Naive thymus-derived CD8-positive, alpha-beta T cell (primary cell): ENCODE measurements at places on chromosomes 1 and 21.

DNA sequence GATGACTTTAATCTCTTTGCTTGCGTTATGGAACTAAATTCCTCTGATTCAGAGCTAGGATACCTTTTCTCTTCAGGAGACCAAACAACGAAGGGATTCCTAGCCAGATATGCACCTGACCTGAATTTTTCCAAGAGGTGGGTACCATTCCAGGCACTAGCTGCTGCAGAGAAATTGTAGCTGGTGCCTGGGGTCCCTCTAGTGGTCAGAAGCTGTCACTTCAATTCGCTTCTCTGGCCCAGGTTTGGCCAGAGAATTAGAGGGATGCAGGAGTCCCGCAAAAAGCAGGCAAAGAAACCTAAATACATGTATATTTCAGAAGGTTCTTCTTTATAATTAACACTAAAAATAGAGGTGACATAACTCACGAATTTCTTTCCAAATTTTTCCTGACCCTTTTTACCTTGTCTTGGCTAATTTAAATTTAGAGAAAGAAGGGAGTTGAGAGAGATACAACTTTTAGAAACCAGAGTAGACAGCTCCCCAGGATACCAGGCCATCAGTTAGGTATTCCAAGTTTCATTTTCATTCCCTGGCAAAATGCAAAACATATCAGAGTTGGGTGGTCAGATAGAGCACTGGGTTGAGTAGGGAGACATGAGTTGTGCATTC, 9.6 kb downstream of the ACKR1 start:
- no peak overlapping the region for H3K4me3 ChIP-seq
- peaks cover 25% of the 10 kb centered on the region for H3K27me3 ChIP-seq
- H3K36me3 ChIP-seq: no peaks in the 10 kb centered on the region
- H3K27ac ChIP-seq: no peak overlapping the region
- no peak for DNase-seq
- peaks cover 4% of the 10 kb centered on the region for H3K4me1 ChIP-seq

- peak overlapping the region; percentile 89 for H3K27ac ChIP-seq
- peak overlapping the region; percentile 65 for H3K4me3 ChIP-seq
- H3K36me3 ChIP-seq: peaks cover 6% of the 10 kb centered on the region
These were observed 1.7 kb upstream of the SUMO3 start for GRCh38 chr21:44819283-44820243.

- H3K27me3 ChIP-seq: no peaks in the 10 kb centered on the region
- H3K4me3 ChIP-seq: peak overlapping the region; percentile 94
- H3K36me3 ChIP-seq: peaks cover 13% of the 10 kb centered on the region
These were observed 1.6 kb downstream of the UBASH3A start for GRCh38 chr21:42405064-42406013.

- peak overlapping the region; percentile 86 for H3K4me3 ChIP-seq
- peaks cover 87% of the 10 kb centered on the region for H3K4me1 ChIP-seq
- peaks cover 25% of the 10 kb centered on the region for H3K36me3 ChIP-seq
- H3K27ac ChIP-seq: peak overlapping the region; percentile 90
- DNase-seq: no peak
- no peaks in the 10 kb centered on the region for H3K27me3 ChIP-seq
These were observed 1.4 kb downstream of the SH3BGRL3 start for GRCh38 chr1:26281091-26281958.

DNA sequence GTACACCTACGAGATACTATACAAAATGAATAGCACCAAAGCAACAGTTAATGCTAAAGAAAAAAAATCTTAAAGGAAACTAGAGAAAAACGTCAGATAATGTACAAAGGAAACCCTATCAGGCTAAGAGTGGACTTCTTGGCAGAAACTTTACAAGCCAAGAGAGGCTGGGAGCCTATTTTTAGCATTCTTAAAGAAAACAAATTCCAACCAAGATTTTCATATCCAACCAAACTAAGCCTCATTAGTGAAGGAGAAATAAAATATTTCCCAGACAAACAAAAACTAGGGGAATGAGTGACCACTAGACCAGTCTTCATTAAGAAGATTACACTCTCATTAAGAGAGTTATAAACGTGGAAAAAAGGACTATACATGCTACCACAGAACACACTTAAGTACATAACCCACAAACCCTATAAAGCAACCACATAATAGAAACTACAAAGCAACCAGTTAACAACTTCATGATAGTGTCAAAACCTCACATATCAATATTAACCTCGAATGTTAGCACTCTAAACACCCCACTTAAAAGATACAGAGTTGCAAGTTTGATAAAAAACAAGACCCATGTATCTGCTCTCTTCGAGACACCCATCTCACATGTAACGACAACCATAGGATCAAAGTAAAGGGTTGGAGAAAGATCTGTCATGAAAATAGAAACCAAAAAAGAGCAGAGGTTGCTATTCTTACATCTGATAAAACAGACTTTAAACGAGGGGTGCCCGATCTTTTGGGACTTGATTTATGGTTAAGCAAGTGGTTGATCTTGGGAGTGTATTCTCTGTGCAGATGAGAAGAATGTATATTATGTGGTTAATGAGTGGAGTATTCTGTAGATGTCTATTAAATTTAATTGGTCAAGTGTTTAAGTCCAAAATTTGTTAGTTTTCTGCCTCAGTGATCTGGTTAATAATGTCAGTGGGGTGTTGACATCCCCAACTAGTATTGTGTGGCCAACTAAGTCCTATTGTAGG, 1301.4 kb downstream of the PLA2G4A start:
- no peaks in the 10 kb centered on the region for H3K27me3 ChIP-seq
- no peak overlapping the region for H3K4me3 ChIP-seq
- no peaks in the 10 kb centered on the region for H3K36me3 ChIP-seq
- no peak overlapping the region for H3K27ac ChIP-seq
- no peaks in the 10 kb centered on the region for H3K4me1 ChIP-seq
- DNase-seq: no peak

DNA sequence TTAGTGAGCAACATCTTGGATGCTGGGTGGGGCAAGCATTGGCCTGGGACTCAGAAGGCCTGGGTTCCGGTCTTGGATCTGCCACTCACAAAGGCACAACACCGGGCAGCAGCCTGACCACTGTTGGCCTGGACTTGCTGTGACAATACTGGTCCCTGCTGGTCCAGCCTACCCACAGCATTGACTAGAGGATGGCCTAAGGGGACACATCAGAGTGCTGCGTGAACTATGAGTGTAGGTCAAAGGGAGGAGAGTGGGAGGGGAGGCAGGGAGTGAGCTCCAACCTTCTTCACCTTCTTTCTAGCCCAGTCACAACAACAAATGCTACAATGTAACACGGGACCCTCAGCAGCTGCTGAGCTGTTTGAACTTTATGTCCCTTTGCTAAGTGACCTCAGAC, 31.1 kb downstream of the TMEM50A start:
- H3K27me3 ChIP-seq: no peaks in the 10 kb centered on the region
- H3K27ac ChIP-seq: no peak overlapping the region
- DNase-seq: no peak
- no peaks in the 10 kb centered on the region for H3K36me3 ChIP-seq
- H3K4me1 ChIP-seq: no peaks in the 10 kb centered on the region
- no peak overlapping the region for H3K4me3 ChIP-seq

DNA sequence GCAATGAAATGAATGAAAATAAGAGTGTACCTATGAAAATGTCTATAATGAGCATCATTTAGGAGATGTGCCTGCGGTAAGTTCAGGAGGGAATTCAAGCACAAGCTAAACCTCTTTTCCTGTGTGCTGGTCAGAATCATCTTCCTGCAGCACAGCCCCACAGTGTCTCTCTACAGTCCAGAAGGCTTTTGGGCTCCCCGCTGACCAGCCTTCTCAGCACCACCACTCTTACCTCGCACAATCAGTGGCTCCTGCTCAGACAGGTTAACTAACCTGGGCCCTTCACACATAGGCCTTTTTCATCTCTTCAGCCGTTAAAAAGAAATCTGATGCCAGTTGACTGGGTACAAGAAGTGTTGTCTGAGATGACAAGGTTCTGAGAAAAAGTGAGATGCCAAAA, 57.7 kb downstream of the LRRC8C start:
- H3K27me3 ChIP-seq: no peaks in the 10 kb centered on the region
- peaks cover 74% of the 10 kb centered on the region for H3K4me1 ChIP-seq
- peak overlapping the region; percentile 16 for H3K27ac ChIP-seq
- DNase-seq: no peak
- no peak overlapping the region for H3K4me3 ChIP-seq

DNA sequence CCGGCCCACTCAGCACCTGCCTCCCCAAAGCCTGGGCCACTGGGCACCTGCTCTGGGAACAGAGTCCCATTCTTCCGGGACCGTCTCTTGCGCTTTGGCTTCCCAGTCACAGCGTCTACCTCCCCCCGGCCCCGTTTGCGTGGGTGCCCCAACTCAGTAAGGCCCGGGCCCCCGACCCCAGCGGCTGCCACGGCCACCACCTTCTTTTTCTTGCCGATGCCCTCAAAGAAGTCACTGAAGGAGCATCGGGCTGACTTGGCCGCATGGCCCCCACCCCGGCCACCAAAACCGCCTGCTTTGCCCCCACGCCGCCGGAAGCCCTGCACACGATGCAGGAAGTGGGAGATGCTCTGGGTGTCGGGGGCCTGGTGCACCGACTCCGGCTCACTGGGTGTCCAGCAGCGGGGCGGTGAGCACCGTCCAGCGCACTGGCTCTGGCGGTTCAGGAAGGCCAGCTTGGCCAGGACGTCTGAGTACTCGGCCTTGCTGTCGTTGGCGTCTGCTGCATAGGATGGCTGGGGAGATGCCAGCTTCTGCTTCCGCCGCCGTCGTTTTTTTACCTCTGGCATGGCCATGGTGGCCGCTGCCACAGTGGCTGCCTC, 54.0 kb downstream of the AHDC1 start:
- DNase-seq: no peak
- no peaks in the 10 kb centered on the region for H3K27me3 ChIP-seq
- H3K36me3 ChIP-seq: peaks cover 9% of the 10 kb centered on the region
- H3K4me3 ChIP-seq: no peak overlapping the region
- peaks cover 9% of the 10 kb centered on the region for H3K4me1 ChIP-seq

DNA sequence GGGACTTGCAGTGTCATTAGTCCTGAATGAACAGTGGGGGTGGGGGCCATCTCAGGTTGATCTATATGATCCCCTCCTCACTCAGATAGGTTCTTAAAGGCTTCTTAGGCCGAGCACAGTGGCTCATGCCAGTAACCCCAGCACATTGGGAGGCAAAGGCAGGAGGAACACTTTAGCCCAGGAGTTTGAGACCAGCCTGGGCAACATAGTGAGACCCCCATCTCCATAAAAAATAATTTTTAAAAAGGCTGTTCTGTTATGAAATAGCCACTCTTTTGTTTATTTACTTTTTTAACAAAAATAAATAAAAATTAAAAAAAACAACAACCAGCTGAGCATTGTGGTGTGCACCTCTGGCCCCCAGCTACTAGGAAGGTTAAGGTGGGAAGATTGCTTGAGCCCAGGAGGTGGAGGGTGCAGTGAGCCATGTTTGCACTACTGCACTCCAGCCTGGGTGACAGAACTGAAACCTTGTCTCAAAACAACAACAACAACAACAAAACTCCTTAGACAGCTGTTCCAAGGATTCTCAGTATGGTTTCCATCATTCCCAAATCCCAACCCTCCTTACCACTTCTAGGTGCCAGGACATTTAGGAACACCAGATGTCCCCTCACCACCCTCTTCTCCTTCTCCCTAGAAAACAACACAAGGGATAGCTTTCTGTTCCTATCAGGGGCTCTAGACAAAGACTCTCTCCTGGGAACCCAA, 2.0 kb upstream of the TRAPPC3 start:
- peak overlapping the region; percentile 99 for H3K27ac ChIP-seq
- H3K36me3 ChIP-seq: peaks cover 3% of the 10 kb centered on the region
- peaks cover 81% of the 10 kb centered on the region for H3K4me1 ChIP-seq
- H3K27me3 ChIP-seq: no peaks in the 10 kb centered on the region
- DNase-seq: no peak

GRCh38 chr1:74392840-74393239, 119.6 kb downstream of the LRRC53 start:
- peaks cover 15% of the 10 kb centered on the region for H3K27me3 ChIP-seq
- no peak overlapping the region for H3K27ac ChIP-seq
- no peaks in the 10 kb centered on the region for H3K4me1 ChIP-seq
- H3K4me3 ChIP-seq: no peak overlapping the region
- no peak for DNase-seq
- H3K36me3 ChIP-seq: no peaks in the 10 kb centered on the region

- H3K36me3 ChIP-seq: peaks cover 4% of the 10 kb centered on the region
- no peak overlapping the region for H3K4me3 ChIP-seq
These were observed 30.1 kb downstream of the NTPCR start for GRCh38 chr1:232980355-232980978.

DNA sequence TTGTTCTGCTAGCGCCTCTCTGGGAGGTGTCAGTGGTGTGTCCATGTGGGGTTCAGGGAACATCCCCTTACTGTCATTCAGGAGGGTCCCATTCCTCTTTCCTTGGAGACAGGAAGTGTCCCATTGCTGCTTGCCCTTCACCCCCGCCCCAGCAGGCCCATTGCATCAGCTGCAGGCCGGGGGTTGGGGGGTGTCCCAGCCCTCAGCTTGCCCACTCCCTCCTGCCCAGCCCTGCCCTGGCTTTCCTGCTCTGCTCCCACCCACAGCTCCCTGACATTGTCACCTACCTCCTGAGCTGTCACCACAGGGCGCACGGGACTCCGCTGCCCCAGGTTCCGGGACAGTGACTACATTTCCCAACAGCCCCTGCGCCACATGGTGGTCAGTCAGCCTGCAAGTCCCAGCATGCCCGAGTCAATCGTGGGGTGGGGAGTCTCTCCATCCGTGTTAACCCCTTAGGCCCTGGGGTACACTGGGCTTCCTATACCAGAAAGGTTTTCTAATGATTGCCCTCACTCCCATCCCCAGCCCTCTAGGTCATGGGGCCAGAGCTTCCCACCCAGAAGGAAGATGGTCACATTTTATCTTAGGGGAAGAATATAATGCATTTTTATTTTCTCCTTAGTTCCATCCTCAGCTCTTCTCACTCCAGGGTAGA, at the start of gene INPP5B:
Gene INPP5B, minus strand, starts transcription at position 351 of the 658 bp plus-strand sequence. CDS start 745 bp downstream, outside the sequence.
- peaks cover 10% of the 10 kb centered on the region for H3K36me3 ChIP-seq
- no peaks in the 10 kb centered on the region for H3K27me3 ChIP-seq
- H3K4me3 ChIP-seq: peak within 1 kb of the TSS; percentile 93
- peak; percentile 26 for DNase-seq
- H3K4me1 ChIP-seq: peaks cover 17% of the 10 kb centered on the region
- H3K27ac ChIP-seq: peak within 1 kb of the TSS; percentile 94

GRCh38 chr1:8875216-8875861, 3.1 kb downstream of the ENO1 start:
- no peak for DNase-seq
- no peaks in the 10 kb centered on the region for H3K27me3 ChIP-seq
- H3K27ac ChIP-seq: peak overlapping the region; percentile 93
- peaks cover 76% of the 10 kb centered on the region for H3K4me1 ChIP-seq

GRCh38 chr1:14215151-14215550, 383.3 kb upstream of the KAZN start:
- no peaks in the 10 kb centered on the region for H3K4me1 ChIP-seq
- H3K27ac ChIP-seq: no peak overlapping the region
- no peak overlapping the region for H3K4me3 ChIP-seq

GRCh38 chr1:3453891-3454810, at the start of gene ARHGEF16:
TSS of gene ARHGEF16 (plus strand) at chr1:3454665. CDS start at chr1:3463085, 8,420 bp downstream.
- DNase-seq: peak; percentile 41
- H3K4me3 ChIP-seq: peak within 1 kb of the TSS; percentile 59
- H3K27me3 ChIP-seq: peaks cover 5% of the 10 kb centered on the region
- no peak within 1 kb of the TSS for H3K27ac ChIP-seq
- peaks cover 5% of the 10 kb centered on the region for H3K4me1 ChIP-seq

GRCh38 chr1:43861988-43862735, 71.4 kb upstream of the ARTN start:
- no peak for DNase-seq
- H3K4me1 ChIP-seq: peaks cover 2% of the 10 kb centered on the region

GRCh38 chr1:67890857-67891256, 57.6 kb upstream of the GNG12 start:
- H3K4me3 ChIP-seq: no peak overlapping the region
- no peak overlapping the region for H3K27ac ChIP-seq
- H3K36me3 ChIP-seq: no peaks in the 10 kb centered on the region
- peaks cover 6% of the 10 kb centered on the region for H3K27me3 ChIP-seq
- no peak for DNase-seq
- no peaks in the 10 kb centered on the region for H3K4me1 ChIP-seq
